Activated CD4-positive, alpha-beta memory T cell treated with anti-CD3 and anti-CD28 coated beads, Interleukin-2, amount 10 ng/mL, durations not matched to agents 7 days and 5 days (primary cell): ENCODE measurements at places on chromosomes 13 and 19. TPM values are rescaled to one million over a fixed set of nuclear protein-coding genes. Genes with fewer than 3 reads are reported as not detected.

BRME1 gene
- 4.4 TPM for total RNA-seq

GJA3 gene
- total RNA-seq = 0.23 TPM

- peak; percentile 8 for DNase-seq
Observed at GRCh38 chr13:110700641-110701040, 5.3 kb downstream of the CARS2 start.

DNA sequence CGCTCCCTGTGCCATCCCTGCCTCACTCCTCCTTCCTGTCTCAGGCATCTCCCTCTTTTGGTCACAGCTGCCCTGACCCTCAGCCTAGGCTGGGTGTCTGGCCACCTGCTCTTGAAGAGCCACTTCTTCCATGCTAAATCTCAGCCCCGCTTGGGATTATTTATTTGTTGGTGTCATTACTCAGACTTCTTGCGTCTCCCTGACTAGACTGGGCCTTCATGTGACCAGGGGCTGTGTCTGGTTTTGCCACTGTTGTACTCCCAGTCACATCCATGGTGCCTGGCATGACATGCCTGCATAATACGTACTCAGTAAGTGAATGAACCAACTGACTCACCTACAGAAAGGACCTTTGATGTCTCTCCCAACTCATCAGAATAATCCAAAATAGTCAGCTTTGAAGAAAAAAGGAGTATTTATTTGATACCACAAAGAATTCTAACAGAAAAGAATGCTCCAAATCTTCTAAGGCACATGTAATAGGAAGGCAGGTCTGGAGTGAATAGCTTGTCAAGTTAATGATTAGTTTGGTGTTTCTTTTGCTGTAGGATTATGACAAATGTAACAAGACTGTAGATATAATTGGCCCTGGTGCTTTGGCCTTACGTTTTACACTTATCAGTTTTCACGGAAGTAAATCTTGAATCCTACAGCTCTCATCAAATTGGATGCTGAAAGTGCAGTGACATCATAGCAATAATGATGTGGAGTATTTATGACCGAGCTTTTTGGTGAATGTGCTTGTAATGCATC, 84.0 kb downstream of the ALOX5AP start:
- DNase-seq = no peak

GRCh38 chr19:43430142-43430710, 15.5 kb downstream of the TEX101 start:
- no peak for DNase-seq

DNA sequence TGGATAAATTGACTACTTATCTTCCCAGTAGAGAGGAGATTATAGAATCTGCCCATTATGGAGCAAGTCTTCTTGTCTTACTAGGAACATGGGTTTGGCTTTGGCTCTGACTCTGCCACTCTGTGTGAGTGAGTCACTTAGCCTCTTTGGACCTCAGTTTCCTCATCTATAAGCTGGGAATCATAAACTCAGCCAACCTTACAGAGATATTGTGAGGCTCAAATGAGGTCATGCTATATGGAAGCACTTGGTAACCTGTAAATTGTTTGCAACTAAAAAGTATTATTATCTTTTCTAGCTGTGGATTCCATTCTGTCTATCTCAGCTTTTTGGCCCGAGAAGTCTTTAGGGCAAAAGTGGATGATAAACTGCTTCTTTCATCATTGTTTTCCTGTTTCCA, 186.8 kb upstream of the TSC22D1 start:
- DNase-seq = no peak

DNA sequence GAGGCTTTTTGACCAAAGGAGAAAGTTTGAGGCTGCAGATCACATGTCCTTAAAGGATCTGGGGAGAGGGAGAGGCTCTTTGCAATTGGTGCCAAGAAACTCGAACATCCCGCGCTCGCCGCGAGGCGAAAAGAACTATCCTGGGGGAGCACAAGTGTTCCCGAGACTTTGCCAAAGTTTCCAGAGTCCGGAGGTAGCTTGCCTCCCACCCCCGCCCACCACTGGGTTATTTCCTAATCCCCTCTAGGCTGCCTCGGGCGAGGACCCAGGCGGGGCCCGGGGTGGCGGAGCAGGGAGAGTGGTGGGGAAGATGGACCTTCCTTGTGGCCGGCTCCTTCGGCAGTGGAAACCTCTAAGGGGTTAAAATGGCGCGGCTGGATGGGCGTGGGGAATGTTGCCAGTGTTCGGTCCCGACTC, 114.5 kb downstream of the KCNRG start:
- no peak for DNase-seq
